ENCODE measurements at places on chromosomes 2 and 18. TPM values are rescaled to one million over a fixed set of nuclear protein-coding genes. Genes with fewer than 3 reads are reported as not detected.

The CARF gene
- total RNA-seq = 21.4 TPM

The ASXL3 gene
- total RNA-seq = 15.9 TPM

DNA sequence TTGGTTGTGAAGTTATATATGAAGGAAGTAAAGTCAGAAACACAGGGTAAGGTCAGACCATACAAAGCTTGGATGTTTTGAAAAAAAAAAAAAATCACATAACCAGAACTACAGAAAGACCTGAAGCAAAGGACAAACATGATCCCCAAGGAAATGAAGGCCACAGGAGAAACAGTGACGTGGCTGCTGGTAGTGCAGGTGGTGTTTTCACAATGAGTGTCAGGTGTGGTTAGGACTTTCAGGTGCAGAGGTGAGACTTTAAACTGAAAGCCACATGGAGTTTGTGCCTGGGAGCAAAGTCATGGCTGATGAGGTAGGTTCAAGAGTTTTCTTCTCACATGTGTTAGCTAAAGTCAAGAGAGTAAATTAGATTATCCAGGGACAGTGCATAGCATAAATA lies 270.7 kb downstream of the PIEZO2 start:
- DNase-seq = no peak

DNA sequence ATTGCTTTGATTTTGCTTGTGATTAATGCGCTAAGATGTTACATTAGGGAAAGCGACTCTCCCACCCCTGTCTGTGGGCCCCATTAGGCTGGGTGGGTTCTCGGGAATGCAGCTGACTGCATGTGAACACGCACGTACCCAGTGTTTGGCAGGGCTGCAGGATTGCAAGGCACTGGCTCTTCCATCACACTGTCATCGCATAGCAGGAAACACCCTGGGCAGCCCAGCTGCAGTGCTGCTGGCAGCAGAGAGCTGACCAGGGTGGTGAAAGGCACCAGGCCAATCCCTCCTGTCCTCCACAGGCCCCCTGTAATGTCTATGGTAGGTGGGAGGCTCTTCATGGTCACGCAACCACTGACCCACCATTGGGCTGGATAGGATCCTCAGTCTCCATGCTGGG lies 34.4 kb upstream of the FZD7 start:
- peak; percentile 94 for DNase-seq

Data from umbilical cord (tissue), 2 donors.